Activated T-cell treated with anti-CD3 and anti-CD28 coated beads, Interleukin-2, amount 50 U/mL, for 72 hours (primary cell): ENCODE measurements at places on chromosomes 2 and 18.
A peak's percentile ranks its signal among the peaks of the same experiment; 100 is the strongest.

- DNase-seq = no peak
Measured at GRCh38 chr2:168541858-168542257, 85.8 kb downstream of the CERS6 start.

DNA sequence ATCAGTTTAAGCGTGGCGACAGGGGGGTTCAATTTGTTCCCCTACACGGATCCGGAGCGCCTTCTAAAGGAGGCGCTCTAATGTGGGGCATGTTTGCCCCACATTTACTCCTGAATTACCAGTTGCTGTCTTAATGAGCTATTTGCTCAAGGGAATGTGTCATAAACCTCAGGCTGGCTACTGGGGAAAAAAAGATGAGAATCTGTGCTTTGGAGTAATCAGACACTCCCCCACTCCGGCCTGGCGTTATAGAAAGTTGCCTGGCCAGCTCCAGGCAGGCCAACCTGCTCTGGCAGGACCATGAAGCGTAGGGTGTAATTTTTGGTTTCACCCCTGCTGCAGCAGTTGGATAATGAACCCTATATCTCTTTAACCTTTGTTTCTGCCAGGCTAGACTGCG, 31.0 kb upstream of the MAP3K20 start:
- no peak for DNase-seq

DNA sequence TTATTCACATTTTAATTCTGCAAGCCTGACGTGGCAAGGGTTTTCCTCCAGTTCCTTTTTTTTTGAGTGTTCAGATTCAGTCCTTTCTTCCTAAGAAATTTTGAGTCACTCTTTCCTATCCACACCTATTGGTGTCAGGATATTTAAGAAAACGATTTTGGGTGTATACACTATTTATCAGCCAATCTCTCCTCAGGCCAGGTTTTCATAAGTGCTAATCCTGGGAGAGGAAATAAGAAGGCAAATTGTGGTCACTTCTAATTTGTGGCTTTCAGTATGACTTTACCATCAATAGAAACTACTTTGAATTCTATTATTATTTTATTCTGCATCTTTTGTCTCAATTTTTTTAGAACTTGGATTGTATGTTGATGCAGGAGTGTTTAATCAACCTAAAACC, 174.4 kb downstream of the DSEL start:
- DNase-seq = no peak

DNA sequence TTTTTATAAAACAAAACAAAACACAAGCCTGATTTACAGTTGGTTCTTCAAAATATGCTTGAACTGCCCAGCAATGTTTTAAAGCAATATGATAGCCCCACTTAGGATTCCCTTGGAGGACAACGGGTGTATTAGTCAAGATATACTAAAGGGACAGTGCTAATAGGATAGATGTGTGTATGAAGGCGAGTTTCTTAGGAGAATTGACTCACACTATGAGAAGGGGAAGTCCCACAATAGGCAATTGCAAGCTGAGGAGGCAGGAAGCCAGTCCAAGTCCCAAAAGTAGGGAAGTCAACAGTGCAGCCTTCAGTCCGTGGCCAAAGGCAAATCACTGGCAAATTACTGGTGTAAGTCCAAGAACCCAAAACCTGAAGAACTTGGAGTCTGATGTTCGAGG, 167.9 kb downstream of the CBLN2 start:
- no peak for DNase-seq

GRCh38 chr2:59012234-59012633, 771.1 kb upstream of the FANCL start:
- no peak for DNase-seq

- no peak for DNase-seq
Measured at GRCh38 chr2:106127282-106127771, 66.8 kb downstream of the UXS1 start.

DNA sequence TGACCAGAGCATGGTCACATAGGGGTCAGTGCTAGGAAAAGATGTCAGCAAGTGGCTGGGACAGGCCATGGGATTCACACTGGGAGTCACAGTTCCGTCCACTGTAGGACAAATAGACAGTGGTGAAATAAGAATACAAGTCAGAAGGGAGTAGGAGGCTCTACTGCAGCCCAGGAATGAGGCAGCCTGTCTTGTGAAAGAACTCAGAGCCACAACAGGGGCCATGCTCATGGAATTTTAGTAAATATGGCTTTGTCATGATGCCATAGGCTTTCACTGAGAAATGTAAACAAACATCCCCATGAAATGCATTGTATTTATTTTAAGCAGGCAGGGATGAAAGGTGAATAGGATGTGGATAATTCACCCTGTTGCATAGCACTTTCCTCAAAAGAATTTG, 504.3 kb downstream of the SOX11 start:
- DNase-seq = no peak

- DNase-seq = no peak
Measured at GRCh38 chr18:24002479-24002878, 12.1 kb upstream of the TTC39C start.

DNA sequence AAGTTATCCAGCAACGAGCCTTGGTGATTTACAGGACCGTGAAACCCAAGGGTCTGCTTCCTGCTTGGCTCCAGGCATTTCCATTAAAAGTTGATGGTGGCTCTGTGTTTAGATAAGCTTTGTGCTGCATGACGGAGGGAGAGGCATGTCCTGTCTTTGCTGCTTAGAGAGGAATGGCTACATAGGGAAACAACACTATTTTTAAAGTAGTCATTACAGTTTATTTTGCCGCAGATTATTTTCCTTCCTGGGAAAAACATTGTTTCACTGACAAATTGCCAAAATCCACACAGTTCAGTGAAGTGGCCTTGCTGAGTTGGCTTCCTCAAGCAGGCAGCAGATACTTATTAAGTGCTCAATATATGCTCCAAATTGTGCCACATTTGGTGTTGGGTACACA, 98.5 kb downstream of the THSD7B start:
- DNase-seq = no peak

DNA sequence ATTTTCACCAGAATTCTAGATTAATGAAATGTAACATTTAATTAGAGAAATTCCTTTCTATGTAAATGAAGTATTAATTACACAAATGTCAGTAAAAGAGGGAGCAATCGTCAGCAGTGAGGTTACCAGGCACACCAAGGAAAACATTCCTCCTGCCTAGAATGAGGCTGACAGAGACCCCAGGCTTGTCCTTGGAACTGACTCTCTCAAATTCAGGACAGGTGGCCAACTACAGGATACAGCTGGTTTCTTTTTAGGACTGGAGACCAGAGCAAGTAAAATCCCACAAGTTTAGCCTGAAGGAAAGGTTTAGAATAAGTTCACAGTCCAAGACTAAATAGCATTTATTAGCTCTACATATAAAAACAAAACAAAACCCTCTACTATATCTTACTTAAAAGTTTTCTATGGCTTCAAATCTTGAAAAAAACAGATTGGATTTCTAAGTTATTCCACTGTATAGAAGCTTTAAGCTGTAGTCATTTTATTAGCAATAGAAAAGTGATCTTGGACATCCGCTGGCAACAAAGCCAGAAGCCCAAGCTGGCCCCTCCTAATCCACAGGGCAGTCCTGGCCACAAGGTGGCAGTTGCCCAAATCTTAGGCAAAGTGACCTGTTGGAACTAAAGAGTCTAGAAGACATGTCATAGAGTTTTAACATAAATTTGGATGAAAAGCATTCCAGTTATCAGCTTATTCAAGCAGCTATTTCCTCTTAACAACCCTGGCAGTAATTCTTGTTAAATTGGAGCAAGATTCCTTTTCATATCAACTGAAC, 81.0 kb downstream of the SP3 start:
- DNase-seq = peak; percentile 22

- DNase-seq = no peak
Measured at GRCh38 chr2:29084554-29084953, 10.2 kb upstream of the PCARE start.

DNA sequence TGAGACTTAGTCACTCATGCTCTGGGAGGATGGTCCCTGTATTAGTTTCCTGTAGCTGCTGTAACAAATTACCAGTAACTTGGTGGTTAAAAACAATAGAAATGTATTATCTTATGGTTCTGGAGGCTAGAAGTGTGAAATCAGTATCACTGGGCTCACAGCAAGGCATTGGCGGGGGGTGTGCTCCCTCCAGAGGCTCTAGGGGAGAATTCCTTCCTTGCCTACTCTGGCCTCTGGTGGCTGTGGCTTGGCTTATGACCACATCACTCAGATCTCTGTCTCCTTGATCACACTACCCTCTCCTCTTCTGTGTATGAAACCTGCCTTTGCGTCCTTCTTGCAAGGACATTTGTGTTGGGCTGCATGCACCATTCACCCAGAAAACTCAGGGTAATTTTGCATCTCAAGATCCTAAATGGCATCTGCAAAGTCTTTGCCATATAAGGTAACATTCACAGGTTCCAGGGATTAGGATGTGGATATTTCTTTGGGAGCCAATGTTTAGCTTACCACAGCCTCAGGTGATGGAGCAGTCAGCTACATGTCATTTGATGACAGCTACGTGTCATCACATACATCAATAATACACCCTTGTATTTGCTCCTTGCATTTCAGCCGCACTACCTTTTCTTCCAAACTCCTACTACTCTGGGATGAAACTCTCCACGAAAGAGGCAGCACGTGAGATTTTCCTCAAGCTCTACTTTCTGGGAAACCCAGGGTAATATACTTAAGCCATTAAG, 49.6 kb upstream of the POU3F3 start:
- DNase-seq = no peak

DNA sequence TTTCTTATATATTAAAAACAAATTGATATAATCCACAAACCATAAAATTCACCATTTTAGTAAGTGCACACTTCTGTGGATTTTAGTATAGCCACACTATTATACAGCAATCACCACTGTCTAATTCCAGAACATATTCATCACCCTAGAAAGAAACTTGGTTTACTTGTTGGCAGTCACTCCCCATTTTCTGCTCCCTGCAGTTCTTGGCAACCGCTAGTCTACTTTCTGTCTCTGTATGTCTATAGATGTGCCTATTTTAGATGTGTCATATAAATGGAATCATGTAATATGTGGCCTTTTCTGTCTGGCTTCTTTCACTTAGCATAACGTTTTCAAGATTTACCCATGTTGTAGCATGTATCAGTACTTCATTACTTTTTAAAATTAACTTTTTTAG, 5.7 kb downstream of the CKAP2L start:
- no peak for DNase-seq

- no peak for DNase-seq
Measured at GRCh38 chr2:171491292-171491691, 31.0 kb upstream of the CYBRD1 start.

GRCh38 chr2:189673661-189674373, 653 bp upstream of the ANKAR start:
- DNase-seq = no peak

DNA sequence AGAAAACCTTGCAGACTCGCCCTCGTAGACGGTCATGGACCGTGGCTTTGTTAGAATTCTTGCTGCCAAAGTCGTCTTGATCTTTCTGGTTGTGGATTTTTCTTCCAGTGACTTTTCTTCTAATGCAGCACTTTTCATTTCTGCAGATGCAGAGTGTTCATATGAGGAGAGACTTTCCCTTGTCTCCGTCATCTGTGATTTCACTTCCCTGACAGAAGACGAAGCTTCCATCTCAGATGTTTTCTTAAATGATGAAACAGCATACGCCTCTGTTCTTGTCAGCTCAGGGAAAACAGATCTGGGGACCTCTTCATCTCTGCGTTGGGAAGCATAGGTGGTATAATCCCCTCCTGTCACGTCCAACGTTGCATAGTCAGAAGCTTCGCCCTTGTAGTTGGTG, 50.9 kb downstream of the PLEKHA3 start:
- DNase-seq = no peak

DNA sequence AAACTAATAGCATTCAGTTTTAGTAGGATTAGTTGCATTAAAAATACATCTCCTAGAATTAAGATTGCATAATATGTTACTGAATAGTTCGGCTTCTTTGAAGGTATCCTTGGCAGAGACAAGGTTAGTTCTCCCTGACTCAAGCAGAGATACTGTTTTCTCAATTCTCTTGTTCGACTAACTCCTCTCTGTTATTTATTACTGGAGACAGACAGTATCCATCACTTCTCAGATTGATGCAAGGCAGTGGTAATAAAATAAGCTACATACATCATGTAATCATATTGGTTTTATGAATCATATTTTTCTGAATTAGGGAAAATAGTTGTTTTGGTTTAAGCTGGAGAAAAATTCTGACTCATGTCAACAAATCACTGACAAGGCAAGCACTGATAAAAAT, 134.8 kb downstream of the SLC8A1 start:
- no peak for DNase-seq

- DNase-seq = no peak
Measured at GRCh38 chr2:121561617-121562268, 31.1 kb downstream of the RNU4ATAC start.

DNA sequence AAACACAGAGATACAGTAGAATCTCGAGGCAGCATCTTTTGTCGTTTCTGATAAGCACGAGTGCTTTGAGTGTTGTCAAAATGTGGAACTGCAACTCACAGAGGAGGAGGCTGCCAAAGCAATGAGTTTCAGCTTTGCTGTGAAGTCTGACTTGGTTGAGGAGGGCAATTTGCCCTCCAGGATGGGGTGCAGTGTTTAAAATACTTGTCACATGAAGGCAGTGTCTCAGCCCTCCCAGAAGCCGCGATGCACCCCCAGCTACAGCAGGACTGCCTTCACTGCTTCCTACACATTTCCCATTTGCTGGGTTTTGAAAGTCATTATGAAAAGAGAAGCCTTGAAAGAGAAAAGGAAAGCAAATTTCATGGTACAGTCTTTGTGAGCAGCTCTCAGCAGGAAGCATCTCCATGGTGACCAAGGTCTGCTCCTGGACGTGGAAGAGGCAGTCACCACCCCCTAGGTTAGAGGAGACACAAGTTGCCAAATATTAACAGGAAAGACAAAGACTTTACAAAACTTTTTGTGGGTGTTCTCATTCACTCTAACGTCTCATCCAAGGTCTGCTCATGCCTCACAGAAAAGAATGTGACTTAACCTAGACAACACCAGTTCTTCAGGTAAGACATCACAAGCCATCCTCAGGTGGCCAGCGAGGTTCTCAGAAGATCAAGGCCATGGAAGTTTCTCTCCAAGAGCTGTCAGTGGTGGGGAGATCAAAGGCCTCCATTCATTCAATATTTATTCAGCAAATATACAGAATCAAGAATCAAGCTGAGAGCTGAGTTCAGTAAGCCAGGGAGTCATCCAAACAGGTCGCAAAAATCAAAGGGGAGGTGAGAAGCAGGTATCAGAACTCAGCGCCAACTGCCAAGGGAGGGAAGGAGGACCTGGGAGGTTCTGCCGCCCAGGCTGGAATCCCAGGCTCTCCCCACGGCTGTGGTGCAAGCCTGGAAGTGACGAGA, 476.0 kb downstream of the EIPR1 start:
- DNase-seq = no peak

- no peak for DNase-seq
Measured at GRCh38 chr2:23009545-23010149, 375.3 kb upstream of the KLHL29 start.

- DNase-seq = peak; percentile 78
Measured at GRCh38 chr2:196927376-196928225, 1.1 kb upstream of the PGAP1 start.

GRCh38 chr2:36705326-36706020, 9.0 kb downstream of the VIT start:
- no peak for DNase-seq

- DNase-seq = no peak
Measured at GRCh38 chr2:209970271-209970670, 32.2 kb upstream of the RPE start.

GRCh38 chr2:232957657-232958090, 55.4 kb downstream of the NGEF start:
- no peak for DNase-seq

- DNase-seq = peak; percentile 31
Measured at GRCh38 chr2:197300139-197300538, 10.4 kb downstream of the ANKRD44 start.
